ENCODE measurements at places on chromosomes 6 and 20.

DNA sequence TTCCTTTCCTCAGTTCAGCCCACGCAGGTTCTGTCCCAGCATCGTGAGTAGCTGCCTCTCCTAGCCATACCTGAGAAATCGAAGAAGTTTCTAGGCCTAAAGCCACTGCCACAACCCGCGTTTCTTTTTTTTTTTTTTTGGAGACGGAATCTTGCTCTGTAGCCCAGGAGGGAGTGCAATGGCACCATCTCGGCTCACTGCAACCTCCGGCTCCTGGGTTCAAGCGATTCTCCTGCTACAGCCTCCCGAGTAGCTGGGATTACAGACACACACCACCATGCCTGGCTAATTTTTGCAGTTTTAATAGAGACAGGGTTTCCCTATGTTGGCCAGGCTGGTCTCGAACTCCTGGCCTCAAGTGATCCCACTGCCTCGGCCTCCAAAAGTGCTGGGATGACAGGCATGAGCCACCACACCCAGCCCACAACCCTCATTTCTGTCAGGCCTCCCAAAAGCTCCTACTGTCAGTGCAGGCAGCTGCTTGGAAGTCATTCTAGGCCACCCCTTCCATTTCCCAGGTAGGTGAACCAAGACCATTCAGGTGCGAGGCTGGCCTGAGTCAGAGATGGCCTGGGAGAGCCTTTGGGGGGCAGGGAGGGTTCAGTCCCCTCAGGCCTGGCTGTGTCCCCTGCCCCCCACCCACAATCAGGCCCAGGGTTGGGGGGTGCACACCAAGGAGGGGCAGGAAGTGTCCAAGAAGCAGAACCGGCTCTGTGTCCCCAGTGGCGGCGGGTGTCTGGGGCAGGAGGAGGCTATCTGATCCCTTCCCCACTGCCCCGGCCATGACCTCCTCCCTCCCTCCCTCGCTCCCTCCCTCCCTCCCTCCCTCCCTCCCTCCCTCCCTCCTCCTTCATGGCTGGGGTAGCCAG lies 47.2 kb downstream of the NOL4L start:
- DNase-seq = peak; percentile 29
- H3K4me3 ChIP-seq = peak overlapping the region; percentile 55
- no peaks in the 10 kb centered on the region for H3K27me3 ChIP-seq
- no peaks in the 10 kb centered on the region for H3K36me3 ChIP-seq

DNA sequence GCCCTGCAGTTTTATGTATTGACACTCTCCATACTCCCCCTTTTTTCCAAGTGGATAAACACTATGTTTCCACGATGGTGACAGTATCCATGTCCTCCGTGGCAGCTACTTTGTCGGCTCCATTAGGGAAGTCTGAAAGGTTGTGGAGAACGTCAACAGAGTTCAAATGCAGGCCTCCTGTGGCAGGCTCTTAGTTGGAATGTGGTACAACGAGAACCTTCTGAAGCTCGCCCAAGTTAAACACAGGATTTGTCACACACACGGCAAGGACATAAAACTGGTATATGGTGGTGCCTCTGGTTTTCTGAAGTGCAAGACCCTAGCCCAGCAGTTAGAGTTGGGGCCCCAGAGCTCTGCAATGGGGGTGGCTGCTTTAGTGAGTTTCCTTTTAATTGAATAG lies 187.0 kb upstream of the TAB2 start:
- H3K36me3 ChIP-seq = no peaks in the 10 kb centered on the region
- H3K27me3 ChIP-seq = no peaks in the 10 kb centered on the region
- H3K27ac ChIP-seq = peak overlapping the region; percentile 89
- no peak overlapping the region for H3K4me3 ChIP-seq
- no peak for DNase-seq

DNA sequence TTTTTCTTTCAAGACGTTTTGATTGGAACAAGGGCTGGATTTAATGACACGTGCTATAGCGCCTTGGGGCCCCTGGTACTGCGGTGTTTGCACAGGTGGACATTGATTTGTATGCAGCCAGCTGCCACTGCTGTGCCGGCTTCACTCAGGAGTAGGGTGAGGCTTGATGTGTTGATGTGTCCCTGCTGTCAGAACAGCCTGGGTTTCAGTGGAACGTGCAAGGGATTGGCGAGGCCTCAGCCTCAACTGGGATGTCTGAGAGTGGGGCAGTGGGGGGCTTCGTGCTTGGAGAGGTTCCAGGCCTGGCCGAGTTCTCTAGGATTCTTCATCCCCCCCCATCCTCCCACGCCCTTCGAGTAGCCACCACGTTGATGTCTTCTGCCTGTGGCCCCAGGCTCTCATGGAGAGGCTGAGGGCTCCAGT lies 23.0 kb downstream of the PYGB start:
- H3K36me3 ChIP-seq = peaks cover 70% of the 10 kb centered on the region
- no peaks in the 10 kb centered on the region for H3K4me1 ChIP-seq
- H3K4me3 ChIP-seq = no peak overlapping the region

DNA sequence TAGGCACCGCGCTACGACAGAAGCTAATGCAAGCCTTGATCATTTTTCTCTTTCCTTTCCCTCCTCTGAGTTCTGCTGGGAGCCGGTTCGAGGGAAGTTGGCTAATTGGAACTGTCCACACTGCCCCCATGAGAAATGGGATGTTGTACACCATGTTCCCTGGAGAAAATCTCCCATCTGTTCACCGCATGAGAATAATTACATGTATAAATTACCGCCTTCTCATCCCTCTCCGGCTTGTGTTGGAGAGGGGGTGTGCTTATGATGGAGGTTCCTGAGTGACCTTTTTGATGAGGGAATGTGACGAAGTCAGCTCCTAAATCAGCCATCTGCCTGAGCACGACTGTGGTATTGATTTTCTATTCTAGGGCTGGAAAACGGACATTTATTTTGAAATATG lies 320.2 kb upstream of the SULF2 start:
- H3K4me3 ChIP-seq = no peak overlapping the region
- no peaks in the 10 kb centered on the region for H3K27me3 ChIP-seq
- no peaks in the 10 kb centered on the region for H3K36me3 ChIP-seq
- peaks cover 8% of the 10 kb centered on the region for H3K4me1 ChIP-seq

DNA sequence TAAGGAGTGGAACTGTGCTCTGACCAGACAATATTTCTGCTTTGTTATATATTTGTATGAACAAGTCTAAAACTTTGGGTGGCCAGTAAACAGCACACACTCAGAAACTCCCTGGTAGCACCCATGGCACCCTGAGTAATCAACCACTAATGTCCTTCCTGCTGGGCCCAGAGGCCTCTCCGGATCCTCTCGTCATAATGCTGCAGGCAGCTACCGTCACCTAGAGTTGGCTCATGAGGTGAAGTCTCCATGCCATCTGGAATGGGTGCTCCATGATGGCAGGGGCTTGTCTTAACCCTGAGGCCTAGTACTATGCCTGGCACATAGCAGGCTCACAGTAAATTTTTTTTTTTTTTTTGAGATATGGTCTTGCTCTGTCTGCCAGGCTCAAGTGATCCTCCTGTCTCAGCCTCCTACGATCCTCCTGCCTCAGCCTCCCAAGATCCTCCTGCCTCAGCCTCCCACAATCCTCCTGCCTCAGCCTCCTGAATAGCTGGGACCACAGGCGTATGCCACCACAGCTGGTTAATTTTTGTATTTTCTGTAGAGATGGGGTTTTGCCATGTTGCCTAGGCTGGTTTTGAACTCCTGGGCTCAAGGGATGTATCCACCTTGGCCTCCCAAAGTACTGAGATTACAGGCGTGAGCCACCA lies 3.0 kb upstream of the SDCBP2 start:
- H3K4me3 ChIP-seq = no peak overlapping the region
- H3K4me1 ChIP-seq = peaks cover 20% of the 10 kb centered on the region
- H3K36me3 ChIP-seq = peaks cover 58% of the 10 kb centered on the region
- peak; percentile 4 for DNase-seq
- no peaks in the 10 kb centered on the region for H3K27me3 ChIP-seq
- H3K27ac ChIP-seq = no peak overlapping the region

GRCh38 chr6:7992002-7992815 lies 72.0 kb downstream of the BLOC1S5 start:
- H3K27ac ChIP-seq = no peak overlapping the region
- H3K4me1 ChIP-seq = no peaks in the 10 kb centered on the region
- H3K4me3 ChIP-seq = no peak overlapping the region
- H3K27me3 ChIP-seq = no peaks in the 10 kb centered on the region
- H3K36me3 ChIP-seq = no peaks in the 10 kb centered on the region

DNA sequence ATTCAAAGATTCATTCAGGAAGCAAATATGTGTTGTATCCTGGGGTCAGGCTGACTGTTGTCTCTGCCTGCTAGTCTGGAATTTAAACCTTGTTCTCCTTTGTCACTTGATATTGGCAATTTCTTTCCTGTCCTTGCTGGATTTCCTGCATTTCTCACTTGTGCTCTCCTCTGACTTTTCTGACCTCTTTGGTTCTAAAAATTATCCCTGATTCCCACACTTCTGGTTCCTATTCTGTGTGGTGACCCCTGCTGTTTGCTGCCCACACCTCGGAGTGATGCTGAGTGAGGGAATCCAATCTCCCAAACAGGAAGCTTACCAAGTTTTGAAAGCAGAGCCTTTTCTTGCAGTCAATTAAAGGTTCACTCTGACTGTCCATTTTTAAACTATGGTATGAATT lies 345.3 kb downstream of the CDKAL1 start:
- DNase-seq = no peak
- 0 out of 2 replicates have a peak, but pooled peaks cover 3% of the 10 kb centered on the region for H3K36me3 ChIP-seq
- no peak overlapping the region for H3K27ac ChIP-seq
- H3K27me3 ChIP-seq = no peaks in the 10 kb centered on the region
- H3K4me3 ChIP-seq = no peak overlapping the region

GRCh38 chr6:122645256-122645655 lies 35.1 kb downstream of the PKIB start:
- H3K4me1 ChIP-seq = no peaks in the 10 kb centered on the region
- DNase-seq = no peak
- no peaks in the 10 kb centered on the region for H3K27me3 ChIP-seq
- H3K4me3 ChIP-seq = no peak overlapping the region
- no peak overlapping the region for H3K27ac ChIP-seq

GRCh38 chr6:152426276-152426675 lies 210.9 kb downstream of the SYNE1 start:
- no peaks in the 10 kb centered on the region for H3K36me3 ChIP-seq
- no peak overlapping the region for H3K27ac ChIP-seq
- no peak overlapping the region for H3K4me3 ChIP-seq
- H3K27me3 ChIP-seq = no peaks in the 10 kb centered on the region

DNA sequence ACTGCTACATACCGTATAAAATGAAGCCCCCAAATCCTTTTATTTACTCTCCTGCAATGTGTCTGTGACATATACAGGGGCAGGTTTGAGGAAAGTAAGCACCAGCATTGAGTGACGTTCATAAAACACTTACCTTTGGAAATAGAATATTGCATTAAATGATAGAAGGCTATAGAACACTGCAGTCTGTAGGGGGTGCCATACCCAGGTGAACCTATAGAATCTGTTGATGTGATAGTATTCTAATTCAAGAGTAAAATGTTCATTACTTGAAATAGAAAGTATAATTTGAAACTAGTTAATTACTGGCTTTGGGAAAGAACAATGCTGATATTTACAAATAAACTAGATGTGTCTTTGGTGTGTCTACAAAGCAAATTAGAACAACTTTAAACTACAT lies 47.0 kb upstream of the PRL start:
- H3K27me3 ChIP-seq = no peaks in the 10 kb centered on the region
- no peaks in the 10 kb centered on the region for H3K36me3 ChIP-seq
- no peaks in the 10 kb centered on the region for H3K4me1 ChIP-seq
- no peak overlapping the region for H3K27ac ChIP-seq

- no peaks in the 10 kb centered on the region for H3K36me3 ChIP-seq
- no peak overlapping the region for H3K27ac ChIP-seq
- H3K27me3 ChIP-seq = peaks cover 13% of the 10 kb centered on the region
- H3K4me1 ChIP-seq = no peaks in the 10 kb centered on the region
- no peak for DNase-seq
Measured at GRCh38 chr6:43298565-43299337, 691 bp downstream of the SLC22A7 start.
